Upper lobe of left lung (tissue), 6 donors: ENCODE measurements at places on chromosomes 16 and 17. TPM values are rescaled to one million over a fixed set of nuclear protein-coding genes. Genes with fewer than 3 reads are reported as not detected.

- no peak overlapping the region for H3K4me3 ChIP-seq
- no peak overlapping the region for H3K27ac ChIP-seq
- DNase-seq: no peak
Observed at GRCh38 chr16:67780847-67781564, 25.4 kb downstream of the RANBP10 start.

DNA sequence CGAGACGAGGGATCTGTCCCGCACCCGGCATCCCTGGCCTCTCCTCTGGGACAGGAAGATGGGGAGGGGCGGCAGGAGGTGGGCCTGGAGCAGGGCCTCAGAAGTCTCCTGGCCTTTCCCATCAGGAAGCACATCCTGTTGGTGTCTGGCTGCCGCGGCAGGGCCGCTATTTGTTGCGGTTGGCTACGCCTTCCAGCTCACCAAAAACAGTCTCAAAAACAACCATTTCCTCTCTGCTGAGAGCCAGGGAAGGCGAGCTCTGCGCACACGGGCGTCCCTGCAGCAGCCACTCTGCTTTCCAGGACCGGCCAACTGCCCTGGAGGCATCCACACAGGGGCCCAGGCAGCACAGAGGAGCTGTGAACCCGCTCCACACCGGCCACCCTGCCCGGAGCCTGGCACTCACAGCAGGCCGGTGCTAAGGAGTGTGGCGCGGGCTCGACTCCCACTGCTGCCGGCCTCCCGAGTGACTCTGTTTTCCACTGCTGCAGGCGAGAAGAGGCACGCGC, at the start of gene TMEM204:
TMEM204 (plus strand) TSS at position 224 of the 509 bp plus-strand sequence. CDS start 610 bp downstream, outside the sequence.
- H3K27ac ChIP-seq: peak within 1 kb of the TSS; percentile 96
- H3K36me3 ChIP-seq: peaks cover 38% of the 10 kb centered on the region
- DNase-seq: peak; percentile 71
- peaks cover 43% of the 10 kb centered on the region for H3K4me1 ChIP-seq
- peak within 1 kb of the TSS; percentile 75 for H3K4me3 ChIP-seq

The EFNB3 gene
- 1.0 TPM for total RNA-seq

The PNMT gene
- total RNA-seq: 3.4 TPM

DNA sequence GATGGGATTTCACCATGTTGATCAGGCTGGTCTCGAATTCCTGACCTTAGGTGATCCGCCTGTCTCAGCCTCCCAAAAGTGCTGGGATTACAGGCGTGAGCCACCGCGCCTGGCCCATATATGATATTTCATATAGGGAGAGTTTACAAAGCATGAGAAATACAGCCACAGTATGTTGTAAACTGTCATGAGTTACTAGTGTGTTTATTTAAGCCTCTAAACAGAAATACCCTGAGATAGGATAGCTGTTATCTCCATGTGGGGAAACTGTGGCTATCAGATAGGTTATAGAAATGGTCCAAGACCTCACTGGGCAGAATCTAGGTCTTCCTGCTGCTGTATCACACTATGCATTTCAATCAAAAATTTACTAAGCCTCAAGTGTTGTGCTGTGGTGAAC, 2.1 kb upstream of the CDK5RAP3 start:
- no peaks in the 10 kb centered on the region for H3K27me3 ChIP-seq
- H3K4me3 ChIP-seq: no peak overlapping the region
- peaks cover 15% of the 10 kb centered on the region for H3K4me1 ChIP-seq
- H3K36me3 ChIP-seq: peaks cover 5% of the 10 kb centered on the region
